ENCODE measurements at places on chromosomes 3 and 15.

DNA sequence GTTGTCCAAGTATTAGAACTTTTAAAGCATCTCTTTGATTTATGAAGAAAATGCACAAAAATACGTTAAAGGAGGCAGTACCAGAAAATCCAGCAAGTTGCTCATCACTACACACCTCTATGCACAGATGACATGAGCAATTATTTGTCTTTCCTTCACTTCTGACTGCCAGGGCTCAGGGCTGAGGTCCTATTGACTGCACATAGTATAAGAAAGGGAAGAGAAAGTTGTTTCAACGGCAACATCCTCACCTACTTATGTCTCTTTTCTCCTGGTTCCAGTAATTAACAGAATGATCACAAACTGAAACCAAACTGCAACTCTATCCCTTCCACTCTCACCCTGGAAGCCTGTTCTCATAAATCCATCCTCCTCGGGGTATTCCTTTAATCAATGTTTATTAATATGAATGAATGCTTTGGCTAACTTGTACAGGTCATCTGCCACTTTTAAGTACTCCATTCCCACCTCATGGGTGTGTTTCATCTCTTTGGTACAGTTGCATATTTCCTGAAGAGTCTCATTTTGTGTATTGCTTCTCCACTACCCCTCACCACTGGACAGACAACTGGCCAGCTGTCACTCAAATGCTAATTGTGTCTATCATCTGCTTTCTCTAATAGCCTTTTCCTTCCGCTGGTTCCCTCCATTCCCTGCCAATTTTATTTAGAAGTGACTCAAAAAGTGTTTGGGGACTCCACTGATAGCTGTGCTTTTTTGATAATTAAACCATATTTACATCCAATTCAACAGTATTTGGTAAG lies 34.5 kb downstream of the RAB27A start:
- DNase-seq, result no peak

GRCh38 chr3:132997404-132998185 lies 40.6 kb upstream of the TMEM108 start:
- DNase-seq, result no peak

- no peak for DNase-seq
Observed at GRCh38 chr3:50570508-50571279, 1.4 kb downstream of the HEMK1 start.

- no peak for DNase-seq
Observed at GRCh38 chr3:56763233-56763632, 38.5 kb downstream of the ARHGEF3 start.

DNA sequence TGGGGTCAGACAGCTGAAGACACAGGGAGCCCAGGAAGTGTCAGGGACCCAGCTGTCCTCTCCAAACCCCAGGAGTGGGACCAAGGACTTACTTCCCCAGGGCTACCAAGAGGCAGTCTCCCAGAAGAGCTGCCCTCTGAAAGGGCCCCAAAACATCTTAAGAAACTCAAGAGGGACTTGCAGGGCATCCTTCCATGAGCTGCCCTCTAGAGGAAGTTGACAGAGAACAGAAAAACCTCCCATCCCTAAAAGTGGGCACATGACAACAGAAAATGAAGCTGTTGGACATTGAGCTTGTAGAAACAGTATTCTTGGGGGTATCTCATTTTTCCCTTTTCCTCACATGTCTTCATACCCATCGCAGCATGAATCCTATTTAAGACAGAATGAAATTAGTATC lies 58.9 kb downstream of the MECOM start:
- DNase-seq, result no peak

DNA sequence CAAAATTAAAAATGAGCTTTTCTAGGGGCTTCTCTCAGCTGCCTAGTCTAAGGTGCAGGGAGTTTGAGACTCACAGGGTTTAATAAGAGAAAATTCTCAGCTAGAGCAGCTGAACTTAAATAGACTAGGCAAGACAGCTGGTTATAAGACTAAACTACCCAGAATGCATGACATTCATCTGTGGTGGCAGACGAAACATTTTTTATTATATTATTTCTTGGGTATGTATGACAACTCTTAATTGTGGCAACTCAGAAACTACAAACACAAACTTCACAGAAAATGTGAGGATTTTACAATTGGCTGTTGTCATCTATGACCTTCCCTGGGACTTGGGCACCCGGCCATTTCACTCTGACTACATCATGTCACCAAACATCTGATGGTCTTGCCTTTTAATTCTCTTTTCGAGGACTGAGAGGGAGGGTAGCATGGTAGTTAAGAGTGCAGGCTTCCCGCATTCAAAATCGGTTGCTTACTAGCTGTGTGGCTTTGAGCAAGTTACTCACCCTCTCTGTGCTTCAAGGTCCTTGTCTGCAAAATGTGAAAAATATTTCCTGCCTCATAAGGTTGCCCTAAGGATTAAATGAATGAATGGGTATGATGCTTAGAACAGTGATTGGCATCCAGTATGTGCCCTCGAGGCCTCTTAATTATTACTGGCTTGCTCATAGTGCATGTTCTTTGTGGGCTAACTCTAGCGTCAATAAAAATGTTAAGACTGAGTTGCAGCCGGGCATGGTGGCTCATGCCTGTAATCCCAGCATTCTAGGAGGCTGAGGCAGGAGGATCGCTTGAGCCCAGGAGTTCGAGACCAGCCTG lies 984 bp downstream of the CCR5 start:
- DNase-seq, result no peak

GRCh38 chr3:30500666-30501399 lies 105.6 kb upstream of the TGFBR2 start:
- no peak for DNase-seq

- DNase-seq, result no peak
Observed at GRCh38 chr3:138206196-138206595, 19.1 kb downstream of the ARMC8 start.

- DNase-seq, result no peak
Observed at GRCh38 chr15:56982987-56983386, 64.5 kb downstream of the TCF12 start.

- no peak for DNase-seq
Observed at GRCh38 chr15:81942157-81942556, 103.7 kb downstream of the MEX3B start.

GRCh38 chr3:27467545-27467944 lies 16.6 kb downstream of the SLC4A7 start:
- DNase-seq, result no peak

- no peak for DNase-seq
Observed at GRCh38 chr15:34043391-34043790, 4.4 kb upstream of the AVEN start.

GRCh38 chr15:76840830-76841460 lies 64.2 kb downstream of the SCAPER start:
- DNase-seq, result no peak

GRCh38 chr15:63043335-63044076 lies 959 bp downstream of the TPM1 start:
- DNase-seq, result no peak

- no peak for DNase-seq
Observed at GRCh38 chr3:107679921-107680320, 157.2 kb downstream of the BBX start.

DNA sequence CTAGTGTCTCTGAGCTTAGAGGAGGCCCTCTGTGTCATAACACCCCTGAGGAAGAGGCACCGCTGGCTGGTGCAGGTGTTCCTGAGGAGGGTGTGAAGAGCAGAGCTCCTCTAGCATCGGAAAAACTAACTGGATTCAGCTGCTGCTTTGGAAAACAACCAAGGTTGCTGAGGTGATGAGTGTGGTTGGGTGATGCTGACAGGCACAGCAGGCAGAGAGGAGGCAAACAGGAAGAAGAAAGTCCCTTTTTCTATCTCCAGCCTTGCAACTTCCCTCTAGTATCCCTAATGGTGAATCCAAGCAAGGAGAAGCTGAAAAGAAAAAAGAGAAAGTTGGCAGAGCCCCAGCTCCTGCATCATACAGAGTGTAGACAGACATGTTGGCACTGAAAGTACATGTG lies 3.8 kb upstream of the OR4F15 start:
- DNase-seq, result no peak

DNA sequence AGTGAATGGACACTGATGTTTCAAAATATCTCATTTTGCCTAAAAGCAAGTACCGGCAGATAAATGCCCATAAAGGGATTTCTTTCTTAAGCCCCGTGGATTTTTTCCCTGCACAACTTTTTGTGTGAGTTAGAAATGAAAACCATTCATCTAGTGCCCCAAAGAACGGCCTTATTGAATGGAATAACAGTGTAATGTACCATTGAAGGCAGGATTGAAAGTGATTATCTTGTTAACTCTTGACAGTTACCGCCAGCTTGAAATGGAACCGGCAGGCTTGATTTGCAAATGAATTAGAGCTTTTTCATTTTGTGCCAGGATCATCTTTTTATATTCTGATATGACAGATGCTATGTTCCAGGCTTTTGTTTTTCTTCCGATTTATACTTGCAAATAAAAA lies 162.2 kb downstream of the RSRC1 start:
- DNase-seq, result no peak

Data from NCI-H1417 treated with DMSO at 0.1 percent for 48 hours (cell line).